ENCODE measurements at places on chromosomes 5 and 9.

DNA sequence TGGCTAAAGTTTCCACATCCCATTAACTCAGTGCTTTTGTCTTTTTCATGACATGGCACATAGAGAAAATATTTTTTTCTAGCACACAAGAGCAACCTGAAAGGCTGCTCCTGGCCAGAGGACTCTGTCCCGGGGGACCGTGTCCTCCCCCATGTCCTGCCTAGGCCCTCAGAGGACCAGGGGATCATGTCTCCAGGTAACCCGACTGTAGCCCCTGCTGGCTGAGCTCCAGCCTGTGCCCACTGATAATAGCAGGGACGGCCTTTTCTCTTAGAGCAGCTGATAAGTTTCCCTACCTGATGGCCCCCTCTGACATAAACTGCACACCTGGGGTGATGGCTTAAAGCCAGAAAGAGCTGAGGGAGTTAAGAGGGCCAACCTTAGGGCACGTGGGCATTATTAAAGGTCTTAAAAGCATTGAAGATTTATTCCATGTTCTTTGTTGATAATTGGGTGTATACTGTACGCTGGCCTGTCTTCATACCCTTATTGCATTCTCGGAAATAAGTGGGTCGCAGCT, 5.9 kb downstream of the HDHD3 start:
- DNase-seq = no peak

GRCh38 chr5:171355302-171355724, 32.3 kb upstream of the NPM1 start:
- no peak for DNase-seq

- DNase-seq = no peak
Measured at GRCh38 chr5:34412736-34413135, 243.4 kb upstream of the RAI14 start.

DNA sequence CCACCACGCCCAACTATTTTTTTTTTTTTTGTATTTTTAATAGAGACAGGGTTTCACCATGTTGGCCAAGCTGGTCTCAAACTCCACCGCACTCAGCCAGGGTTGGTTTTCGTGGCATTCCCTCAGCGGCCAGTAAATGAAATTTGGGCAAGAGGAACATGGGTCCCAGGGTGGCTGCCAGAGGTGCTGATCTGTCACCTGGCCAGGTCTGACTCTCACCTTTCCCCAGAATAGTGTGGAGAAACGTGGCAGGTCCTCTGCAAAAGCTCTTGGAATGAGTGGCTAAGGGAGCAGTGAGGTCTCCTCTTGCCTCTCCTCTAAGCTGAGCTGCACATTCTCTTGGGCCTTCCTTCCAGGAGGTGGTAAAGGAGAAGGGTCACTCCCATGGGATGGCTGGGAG, 170.1 kb downstream of the IRX2 start:
- no peak for DNase-seq

GRCh38 chr5:154461531-154461930, 15.7 kb downstream of the SAP30L start:
- DNase-seq = no peak

GRCh38 chr9:93115486-93116071, 18.5 kb downstream of the NINJ1 start:
- no peak for DNase-seq

GRCh38 chr5:157390133-157390532, 69.9 kb upstream of the NIPAL4 start:
- DNase-seq = no peak

DNA sequence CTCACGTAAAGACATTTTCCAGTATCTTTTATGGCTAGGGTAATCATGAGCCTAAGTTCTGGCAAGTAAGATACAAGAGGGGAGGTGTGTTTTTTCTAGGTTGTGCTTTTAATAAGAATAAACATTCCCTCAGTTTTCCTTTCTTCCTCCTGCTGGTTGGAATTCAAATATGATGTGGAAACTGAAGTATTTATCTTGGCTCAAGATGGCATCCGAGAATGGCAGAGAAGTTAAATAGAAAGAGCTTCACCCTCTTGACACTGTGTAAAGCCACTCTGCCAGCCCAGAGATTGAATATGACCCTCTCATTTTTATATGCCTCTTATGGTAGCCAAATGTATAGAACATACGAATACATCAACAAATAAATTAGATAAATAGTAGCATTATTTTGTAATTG, 438.4 kb downstream of the ISL1 start:
- DNase-seq = no peak

- no peak for DNase-seq
Measured at GRCh38 chr9:75001719-75002421, 26.2 kb downstream of the CARNMT1 start.

- DNase-seq = no peak
Measured at GRCh38 chr5:23963449-23963848, 456.0 kb downstream of the PRDM9 start.
